ENCODE measurements at places on chromosomes 16 and 17.

DNA sequence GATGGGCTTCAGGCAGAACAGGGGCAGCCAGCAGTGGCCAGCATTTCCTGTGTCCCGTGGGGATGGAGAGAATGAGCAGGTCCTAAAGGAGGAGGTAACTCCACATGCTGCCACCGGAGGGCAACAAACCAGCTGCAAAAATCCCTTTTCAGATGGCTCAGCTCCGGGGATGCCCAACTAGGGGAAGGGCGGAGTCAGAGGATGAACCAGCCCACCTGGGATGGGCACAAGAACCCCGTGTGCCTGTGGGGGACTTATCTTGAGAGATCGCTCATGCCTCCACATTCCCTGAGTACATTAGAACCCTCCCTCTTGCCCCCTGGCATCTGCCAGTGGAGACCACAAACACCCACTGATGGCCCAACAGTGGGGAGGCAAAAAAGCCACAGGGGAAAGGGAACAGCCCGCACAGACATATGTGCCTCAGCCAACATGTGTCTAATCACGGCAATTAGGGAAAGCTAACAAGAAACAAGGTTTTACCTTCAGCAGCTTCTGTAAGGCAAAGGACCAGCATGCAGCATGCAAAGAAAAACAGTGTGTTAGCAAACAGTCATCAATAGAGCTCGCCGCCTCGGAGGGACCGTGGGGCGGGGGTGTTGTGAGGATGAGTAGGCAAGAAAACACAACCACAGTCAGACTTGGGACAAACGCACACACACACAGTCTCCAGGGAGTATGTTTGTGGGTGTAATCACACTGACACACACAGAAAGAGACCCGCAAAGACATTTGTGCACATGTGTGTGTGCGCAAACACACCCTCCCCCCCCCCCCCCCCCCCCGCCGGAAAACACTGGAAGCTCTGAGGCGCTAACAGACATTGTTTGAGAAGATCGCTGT is 64.0 kb downstream of the MYO18A start:
- DNase-seq: peak; percentile 77

- DNase-seq: peak; percentile 38
These were observed 18.9 kb upstream of the HYDIN start for GRCh38 chr16:71249399-71249798.

- DNase-seq: no peak
These were observed 1.2 kb upstream of the OGFOD3 start for GRCh38 chr17:82419540-82419939.

GRCh38 chr17:43028221-43028861 is 3.3 kb downstream of the RND2 start:
- DNase-seq: no peak

DNA sequence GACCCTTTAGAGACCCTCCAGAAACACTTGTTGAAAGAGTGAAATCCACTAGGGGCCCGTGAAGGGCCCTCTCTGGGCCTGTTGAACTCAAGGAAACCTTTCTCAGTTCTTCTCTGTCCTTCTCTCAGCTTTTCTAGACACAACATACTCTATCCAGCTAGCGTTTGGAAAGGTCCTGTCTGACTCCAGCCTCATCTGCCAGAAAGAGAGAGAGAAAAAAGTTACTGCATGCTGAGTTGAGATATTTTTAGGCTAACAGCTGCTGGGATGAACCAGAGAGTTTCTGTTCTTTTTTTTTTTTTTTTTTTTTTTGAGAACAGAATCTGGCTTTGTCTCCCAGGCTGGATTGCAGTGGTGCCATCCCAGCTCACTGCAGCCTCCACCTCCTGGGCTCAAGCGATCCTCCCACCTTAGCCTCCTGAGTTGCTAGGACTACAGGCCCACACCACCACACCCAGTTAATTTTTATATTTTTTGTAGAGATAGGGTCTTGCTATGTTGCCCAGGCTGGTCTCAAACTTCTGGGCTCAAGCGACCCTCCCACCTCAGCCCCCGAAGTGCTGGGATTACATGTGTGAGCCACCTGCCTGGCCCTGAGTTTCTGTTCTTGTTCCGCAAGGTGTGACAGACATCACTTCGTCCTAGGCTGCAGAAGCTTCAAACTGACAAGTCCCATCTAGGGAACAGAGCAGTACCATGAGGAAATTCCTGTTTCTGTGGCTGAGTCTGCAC is 14.9 kb upstream of the TEX2 start:
- no peak for DNase-seq

DNA sequence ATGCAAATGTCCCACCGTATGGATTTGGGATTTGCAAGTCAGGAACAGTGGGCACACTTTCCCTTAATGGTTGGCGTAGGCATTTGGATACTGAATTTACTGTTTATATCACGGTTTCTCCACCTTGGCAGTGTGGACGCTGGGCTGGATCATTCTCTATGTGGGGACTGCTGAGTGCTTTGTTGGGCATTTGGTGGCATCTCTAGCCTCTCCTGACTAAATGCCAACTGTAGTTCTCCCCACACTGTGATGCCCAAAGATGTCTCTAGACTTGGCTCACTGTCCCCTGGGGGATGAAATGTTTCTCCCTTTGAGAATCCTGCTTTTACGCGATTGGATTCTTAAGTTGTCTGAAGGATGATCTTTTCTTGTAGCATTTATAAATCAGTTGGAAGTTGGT is 49.0 kb downstream of the RBFOX1 start:
- no peak for DNase-seq

DNA sequence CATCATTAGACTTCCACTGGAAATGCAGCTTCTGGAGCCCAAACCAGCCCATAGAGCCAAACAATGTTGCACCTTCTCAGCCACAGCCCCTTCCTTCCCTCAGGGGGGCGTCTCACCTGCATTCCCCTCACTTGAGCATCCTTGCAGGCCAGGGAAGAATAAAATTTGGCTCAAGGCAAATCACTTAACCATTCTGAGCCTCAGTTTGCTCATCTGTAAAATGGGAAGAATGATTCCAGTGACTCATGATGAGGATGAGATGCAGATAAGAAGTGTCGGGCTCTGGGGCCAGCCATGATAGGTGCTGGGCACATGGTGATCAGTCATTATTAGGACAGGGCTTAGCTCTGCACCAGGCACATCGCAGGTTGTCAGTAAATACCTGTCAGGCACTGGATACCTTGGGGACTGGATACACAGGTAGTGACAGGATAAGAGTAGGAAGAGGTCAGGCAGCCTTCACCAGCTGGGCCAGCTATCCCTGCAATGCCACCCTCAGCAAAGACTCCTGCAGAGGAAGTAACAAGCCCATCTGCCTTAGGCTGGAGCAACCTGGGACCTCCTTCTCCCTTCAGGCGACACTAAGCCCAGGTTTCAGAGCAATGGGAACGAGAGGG is 208.0 kb upstream of the TNRC6C start:
- no peak for DNase-seq

GRCh38 chr16:74557275-74557674 is 49.6 kb downstream of the GLG1 start:
- no peak for DNase-seq

GRCh38 chr17:35023538-35023937 is 40.0 kb downstream of the RFFL start:
- DNase-seq: no peak

- DNase-seq: peak; percentile 80
These were observed at the start of the genes CCDC78 and HAGHL for GRCh38 chr16:726438-727290. TSS of gene CCDC78 (minus strand) at chr16:726443. CDS start at chr16:726367, 76 bp downstream. TSS of gene HAGHL (plus strand) at chr16:727106. CDS start at chr16:727510, 404 bp downstream.

Data from NB4 (cell line).